ENCODE measurements at places on chromosomes 2 and 18. TPM values are rescaled to one million over a fixed set of nuclear protein-coding genes. Genes with fewer than 3 reads are reported as not detected.
A peak's percentile ranks its signal among the peaks of the same experiment; 100 is the strongest.

- no peak overlapping the region for H3K27ac ChIP-seq
- H3K4me3 ChIP-seq = no peak overlapping the region
- DNase-seq = no peak
- H3K36me3 ChIP-seq = no peaks in the 10 kb centered on the region
- H3K4me1 ChIP-seq = no peaks in the 10 kb centered on the region
- no peaks in the 10 kb centered on the region for H3K27me3 ChIP-seq
These were observed 164.5 kb downstream of the PMAIP1 start for GRCh38 chr18:60064271-60064670.

DNA sequence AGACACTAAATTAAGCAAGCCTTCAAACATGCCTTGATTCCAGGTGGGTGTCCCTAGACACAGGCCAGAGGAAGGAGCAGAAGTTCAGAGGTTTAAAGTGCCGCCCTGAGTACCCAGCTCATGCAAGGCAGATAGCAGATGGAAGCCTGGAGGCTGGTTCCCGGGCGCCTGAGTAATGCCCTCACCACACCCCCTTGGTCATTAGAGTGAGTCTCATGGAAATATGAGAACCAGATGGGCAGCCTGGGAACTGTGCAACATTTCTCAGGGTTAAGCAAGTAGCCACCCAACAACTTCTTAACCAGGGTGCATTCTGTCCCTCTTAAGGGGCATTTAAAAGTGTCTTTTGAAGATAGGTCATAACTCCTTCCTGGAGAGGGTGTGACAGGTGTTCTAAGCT is 44.1 kb downstream of the TGFA start:
- H3K4me1 ChIP-seq = no peaks in the 10 kb centered on the region
- no peaks in the 10 kb centered on the region for H3K27me3 ChIP-seq
- H3K27ac ChIP-seq = no peak overlapping the region
- H3K4me3 ChIP-seq = no peak overlapping the region
- DNase-seq = no peak
- H3K36me3 ChIP-seq = no peaks in the 10 kb centered on the region

DNA sequence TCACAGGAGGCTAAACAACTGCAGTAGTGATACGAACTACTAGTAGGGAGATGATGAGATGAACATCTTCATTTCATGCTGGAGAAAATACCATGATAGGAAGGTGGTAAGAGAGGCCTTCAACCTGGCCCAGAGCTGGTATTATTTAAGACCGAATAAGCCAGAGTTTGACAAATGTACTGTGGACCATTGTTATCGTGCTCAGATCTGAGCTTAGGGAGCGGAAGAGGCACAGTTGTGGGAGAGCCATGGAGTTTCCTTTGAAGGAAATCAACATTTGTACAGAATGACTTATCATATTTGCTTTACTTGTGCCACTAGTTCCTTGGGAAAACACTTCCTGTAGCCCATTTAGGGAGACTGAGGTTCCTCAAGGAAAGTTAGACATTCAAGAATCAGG is 260.6 kb upstream of the TNP1 start:
- no peak overlapping the region for H3K4me3 ChIP-seq
- DNase-seq = no peak

GRCh38 chr2:73386342-73386868 is 769 bp downstream of the ALMS1 start:
- H3K4me3 ChIP-seq = peak overlapping the region; percentile 94
- peak overlapping the region; percentile 88 for H3K27ac ChIP-seq
- peaks cover 19% of the 10 kb centered on the region for H3K36me3 ChIP-seq
- no peak for DNase-seq
- H3K4me1 ChIP-seq = peaks cover 28% of the 10 kb centered on the region

- H3K27ac ChIP-seq = no peak overlapping the region
- no peaks in the 10 kb centered on the region for H3K36me3 ChIP-seq
- H3K4me1 ChIP-seq = no peaks in the 10 kb centered on the region
- no peak for DNase-seq
- no peak overlapping the region for H3K4me3 ChIP-seq
These were observed 24.3 kb downstream of the DSC2 start for GRCh38 chr18:31077878-31078277.

DNA sequence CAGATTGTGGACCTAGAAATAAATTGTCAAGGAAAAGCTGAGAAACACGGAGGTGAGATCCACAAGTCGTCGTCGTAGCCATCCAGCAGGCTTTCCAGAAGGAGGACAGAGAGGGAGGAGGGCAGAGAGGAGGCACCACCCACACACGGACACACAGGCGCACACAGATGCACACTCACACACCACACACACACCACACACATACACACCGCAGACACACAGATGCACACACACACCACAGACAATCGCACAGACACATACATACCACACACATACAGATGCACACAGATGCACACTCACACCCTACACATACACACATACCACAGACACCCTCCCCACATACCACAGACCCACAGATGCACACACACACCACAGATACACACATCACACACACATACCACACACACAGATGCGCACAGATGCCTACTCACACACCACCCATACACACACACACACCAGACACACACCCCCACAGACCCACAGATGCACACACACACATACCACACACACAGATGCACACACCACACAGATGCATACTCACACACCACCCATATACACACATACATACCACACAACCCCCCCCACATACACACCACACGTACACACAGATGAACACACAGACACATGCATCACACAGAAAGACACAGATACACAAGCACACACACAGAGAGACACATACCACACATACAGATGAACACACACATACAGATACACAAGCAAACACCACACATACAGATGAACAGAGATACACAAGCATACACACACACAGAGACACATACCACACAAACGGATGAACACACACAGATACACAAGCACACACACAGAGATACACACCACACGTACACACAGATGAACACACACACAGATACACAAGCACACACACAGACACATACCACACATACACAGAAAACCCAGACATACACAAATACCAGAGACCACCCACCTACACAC is 12.7 kb upstream of the BOK start:
- H3K4me1 ChIP-seq = no peaks in the 10 kb centered on the region
- H3K36me3 ChIP-seq = no peaks in the 10 kb centered on the region
- H3K4me3 ChIP-seq = no peak overlapping the region
- peaks cover 23% of the 10 kb centered on the region for H3K27me3 ChIP-seq
- H3K27ac ChIP-seq = no peak overlapping the region

- H3K4me1 ChIP-seq = peaks cover 1% of the 10 kb centered on the region
- DNase-seq = no peak
- H3K36me3 ChIP-seq = peaks cover 5% of the 10 kb centered on the region
- H3K4me3 ChIP-seq = no peak overlapping the region
- H3K27ac ChIP-seq = no peak overlapping the region
These were observed 72.9 kb downstream of the PRPF40A start for GRCh38 chr2:152644189-152644873.

DNA sequence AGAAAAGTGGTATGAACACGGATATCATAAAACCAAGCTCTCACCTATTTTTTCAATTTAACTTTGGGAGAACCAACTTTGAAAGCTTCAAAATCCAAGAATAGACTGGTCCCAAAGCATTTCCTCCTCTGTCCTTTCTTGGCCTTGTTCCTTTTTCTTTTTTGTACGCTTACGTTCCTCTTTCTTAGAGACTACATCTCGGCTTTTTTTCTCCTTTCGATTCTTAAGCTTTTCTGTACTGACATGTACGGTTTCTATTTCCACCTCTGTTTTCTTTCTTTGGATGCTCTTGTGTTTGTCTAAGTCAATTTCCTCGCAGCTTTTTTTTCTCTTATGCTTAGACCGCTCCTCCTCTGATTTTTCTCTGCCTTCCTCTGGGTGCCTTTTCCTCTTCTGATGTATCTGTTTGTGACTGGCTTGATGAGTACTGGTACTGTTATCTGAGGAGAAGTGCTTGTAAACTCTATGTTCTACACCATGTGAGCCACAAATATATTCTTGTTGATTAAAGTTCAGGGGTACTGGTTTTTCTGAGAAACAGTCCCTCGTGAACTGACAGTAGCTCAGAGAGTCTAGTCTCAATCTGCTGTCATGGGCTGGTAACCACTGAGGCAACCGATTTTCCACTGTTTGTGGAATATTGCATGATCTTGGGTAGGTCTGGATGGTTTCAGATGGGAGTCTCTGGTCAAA is 11.5 kb upstream of the RNU2-63P start:
- peak overlapping the region; percentile 85 for H3K27ac ChIP-seq
- DNase-seq = no peak
- peaks cover 31% of the 10 kb centered on the region for H3K36me3 ChIP-seq

DNA sequence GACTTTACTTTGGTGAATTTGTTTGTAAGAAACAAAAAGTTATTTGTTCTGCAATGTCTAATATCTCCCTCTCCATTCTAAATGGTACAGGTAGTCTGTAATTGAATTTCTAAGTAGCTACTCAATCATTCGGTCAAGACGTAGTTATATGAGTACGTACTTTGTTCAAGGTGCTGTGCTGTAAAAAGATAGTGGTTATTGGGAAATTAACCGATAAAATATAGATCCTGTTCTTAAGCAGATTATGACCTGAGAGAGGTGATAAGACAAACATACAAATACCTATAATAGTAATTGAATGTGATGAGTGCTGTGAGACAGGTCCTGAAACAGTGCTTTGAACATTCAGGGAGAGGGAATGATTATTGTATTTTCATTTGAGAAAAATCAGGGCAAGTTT is 7.1 kb downstream of the NCOA1 start:
- no peak for DNase-seq
- peaks cover 56% of the 10 kb centered on the region for H3K4me1 ChIP-seq
- H3K36me3 ChIP-seq = peaks cover 5% of the 10 kb centered on the region
- H3K27me3 ChIP-seq = no peaks in the 10 kb centered on the region
- H3K27ac ChIP-seq = no peak overlapping the region

DNA sequence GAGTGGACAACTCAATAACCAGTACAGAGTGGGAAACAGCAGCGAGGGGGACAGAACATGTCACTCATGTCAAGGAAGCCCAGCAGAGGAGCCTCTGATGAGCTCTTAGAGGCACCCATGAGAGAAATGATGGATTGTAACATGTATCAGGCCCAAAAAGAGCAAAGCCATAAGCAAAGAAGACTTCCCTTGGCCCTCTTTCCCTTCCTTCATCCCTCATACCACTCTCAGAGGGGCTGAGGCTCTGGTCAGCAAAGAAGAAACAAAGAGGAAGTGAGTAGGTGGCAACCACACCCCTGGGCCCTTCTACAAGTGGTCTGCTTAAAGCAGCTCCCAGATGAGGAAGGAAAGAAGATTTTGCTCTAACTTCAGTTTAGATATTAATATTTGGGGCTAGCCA is 112.8 kb downstream of the CDC42EP3 start:
- peaks cover 27% of the 10 kb centered on the region for H3K4me1 ChIP-seq
- H3K4me3 ChIP-seq = no peak overlapping the region
- H3K36me3 ChIP-seq = no peaks in the 10 kb centered on the region
- H3K27me3 ChIP-seq = no peaks in the 10 kb centered on the region

- no peak overlapping the region for H3K4me3 ChIP-seq
- no peak overlapping the region for H3K27ac ChIP-seq
- H3K36me3 ChIP-seq = no peaks in the 10 kb centered on the region
- peaks cover 14% of the 10 kb centered on the region for H3K4me1 ChIP-seq
- no peak for DNase-seq
These were observed 12.2 kb downstream of the BIN1 start for GRCh38 chr2:127094509-127095366.

DNA sequence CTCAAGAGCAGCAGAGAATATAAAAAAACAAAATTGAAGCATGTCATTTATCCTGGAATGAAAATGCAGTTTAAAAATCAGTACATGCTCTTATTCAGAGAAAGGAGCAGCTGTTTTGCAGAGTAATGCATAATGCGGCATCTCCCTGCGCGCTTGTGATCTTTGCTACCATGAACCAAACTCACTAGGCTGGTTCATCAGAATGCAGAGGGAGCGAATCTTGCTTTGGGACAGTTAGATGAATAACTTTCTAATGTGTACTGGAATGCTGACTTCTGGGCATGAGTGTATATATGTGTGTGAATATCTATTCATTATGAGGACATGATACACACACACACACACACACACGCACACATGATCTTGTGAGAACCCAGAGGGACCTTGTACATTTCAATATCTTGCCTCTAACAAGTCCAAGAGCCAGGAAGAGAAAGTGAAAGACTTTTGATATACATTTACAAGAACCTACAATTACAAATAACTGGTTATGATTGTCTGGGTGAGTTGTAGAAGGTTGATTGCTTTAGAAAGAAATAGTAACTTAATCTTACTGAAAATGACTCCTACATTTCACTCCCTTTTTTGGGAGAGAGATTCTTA is 54.1 kb upstream of the THOC1 start:
- H3K4me1 ChIP-seq = peaks cover 13% of the 10 kb centered on the region
- H3K27ac ChIP-seq = no peak overlapping the region
- no peaks in the 10 kb centered on the region for H3K36me3 ChIP-seq
- no peak overlapping the region for H3K4me3 ChIP-seq

- no peaks in the 10 kb centered on the region for H3K4me1 ChIP-seq
- H3K36me3 ChIP-seq = no peaks in the 10 kb centered on the region
- no peak overlapping the region for H3K27ac ChIP-seq
- no peak for DNase-seq
These were observed 7.5 kb downstream of the COL5A2 start for GRCh38 chr2:189171956-189172609.

DNA sequence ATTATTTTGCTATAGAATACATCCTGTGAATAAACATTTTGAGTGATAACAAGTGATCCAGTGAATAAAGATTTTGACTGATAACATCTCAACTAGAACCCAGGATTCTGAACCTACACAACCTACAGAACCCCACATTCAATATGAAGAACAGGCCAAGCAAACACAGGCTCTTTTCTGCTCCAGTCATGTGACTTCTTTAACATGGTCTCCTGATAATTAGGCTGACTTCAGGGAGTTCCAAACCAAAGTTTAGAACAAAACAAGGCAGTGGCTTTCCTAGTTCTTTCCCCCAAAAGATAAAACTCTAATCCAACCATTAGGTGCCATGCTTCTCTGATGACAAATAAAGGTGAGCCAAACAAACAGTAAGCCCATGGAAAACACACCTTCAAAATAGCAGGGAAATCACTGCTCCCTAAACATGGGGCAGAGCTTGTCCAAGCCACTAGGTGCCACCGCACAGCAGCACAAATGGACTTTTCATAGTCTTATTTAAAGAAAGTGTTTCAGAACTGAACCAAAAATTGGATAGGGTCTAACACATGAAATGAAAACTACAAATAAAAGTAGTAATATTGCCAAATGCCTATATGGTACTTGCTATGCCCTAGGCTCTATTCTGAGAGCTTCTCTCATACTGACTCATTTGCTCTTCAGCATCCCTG is 95.3 kb downstream of the EVA1A start:
- H3K27me3 ChIP-seq = peaks cover 25% of the 10 kb centered on the region
- H3K4me1 ChIP-seq = no peaks in the 10 kb centered on the region
- H3K27ac ChIP-seq = no peak overlapping the region
- H3K36me3 ChIP-seq = no peaks in the 10 kb centered on the region
- H3K4me3 ChIP-seq = no peak overlapping the region

The DPP4 gene
- 22.4 TPM for total RNA-seq

The ZFP36L2 gene
- total RNA-seq = 58.2 TPM

The GAD1 gene
- 1.0 TPM for total RNA-seq

The POTEC gene
- total RNA-seq = not detected

The IL37 gene
- total RNA-seq = not detected

The ARHGAP15 gene
- total RNA-seq = 45.2 TPM

The ADGRF3 gene
- 4.4 TPM for total RNA-seq

The GCG gene
- not detected for total RNA-seq

The M1AP gene
- total RNA-seq = not detected

The COL6A3 gene
- 1.3 TPM for total RNA-seq

The NGEF gene
- total RNA-seq = not detected

The NPHP1 gene
- 1.9 TPM for total RNA-seq
